ENCODE measurements at places on chromosomes 7 and 10.

GRCh38 chr7:105035349-105035748, 21.3 kb downstream of the KMT2E start:
- H3K4me1 ChIP-seq: 0 out of 2 replicates have a peak, but pooled peaks cover 4% of the 10 kb centered on the region
- H3K27ac ChIP-seq: no peak overlapping the region
- DNase-seq: no peak
- H3K4me3 ChIP-seq: no peak overlapping the region

- H3K27ac ChIP-seq: no peak overlapping the region
- H3K36me3 ChIP-seq: no peaks in the 10 kb centered on the region
- H3K27me3 ChIP-seq: peaks cover 1% of the 10 kb centered on the region
- no peak for DNase-seq
Measured at GRCh38 chr7:36620166-36620708, 104.1 kb downstream of the AOAH start.

- DNase-seq: no peak
- H3K27ac ChIP-seq: no peak overlapping the region
- H3K4me3 ChIP-seq: no peak overlapping the region
Measured at GRCh38 chr10:106136175-106136574, 1028.3 kb downstream of the SORCS1 start.

GRCh38 chr7:101953248-101953819, 135.9 kb downstream of the CUX1 start:
- peaks cover 46% of the 10 kb centered on the region for H3K4me1 ChIP-seq
- H3K27me3 ChIP-seq: no peaks in the 10 kb centered on the region
- H3K4me3 ChIP-seq: no peak overlapping the region
- DNase-seq: peak; percentile 48
- H3K36me3 ChIP-seq: no peaks in the 10 kb centered on the region

GRCh38 chr10:129277841-129278240, 189.2 kb upstream of the MGMT start:
- no peak overlapping the region for H3K27ac ChIP-seq
- H3K4me1 ChIP-seq: no peaks in the 10 kb centered on the region
- H3K4me3 ChIP-seq: no peak overlapping the region
- no peaks in the 10 kb centered on the region for H3K27me3 ChIP-seq
- no peaks in the 10 kb centered on the region for H3K36me3 ChIP-seq
- no peak for DNase-seq

GRCh38 chr7:92875719-92876118, 39.3 kb upstream of the CDK6 start:
- no peak overlapping the region for H3K27ac ChIP-seq
- no peaks in the 10 kb centered on the region for H3K27me3 ChIP-seq
- H3K36me3 ChIP-seq: no peaks in the 10 kb centered on the region
- no peak for DNase-seq

DNA sequence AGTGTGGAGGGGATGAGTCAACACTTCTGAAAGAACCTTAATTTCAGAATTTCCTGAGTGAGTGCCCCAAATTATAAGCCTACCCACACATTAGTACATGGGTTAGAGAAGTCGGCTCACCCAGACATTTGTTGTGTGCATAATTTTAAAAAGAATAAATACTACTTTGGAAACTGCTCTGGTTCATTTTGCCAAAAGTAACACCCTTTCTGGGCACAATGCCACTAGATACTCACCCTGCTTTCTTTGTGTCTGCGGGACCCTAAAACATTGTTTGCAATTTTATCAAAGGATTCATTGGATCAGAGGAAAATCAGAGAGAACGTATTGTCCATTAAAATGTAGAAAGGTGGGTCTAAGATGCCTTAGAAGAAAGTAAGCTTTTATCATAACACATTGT, 245.5 kb upstream of the NRP1 start:
- no peak overlapping the region for H3K4me3 ChIP-seq
- no peaks in the 10 kb centered on the region for H3K27me3 ChIP-seq
- H3K27ac ChIP-seq: no peak overlapping the region
- H3K4me1 ChIP-seq: no peaks in the 10 kb centered on the region
- no peaks in the 10 kb centered on the region for H3K36me3 ChIP-seq
- DNase-seq: no peak
